ENCODE measurements at places on chromosomes 16 and 17.
A peak's percentile ranks its signal among the peaks of the same experiment; 100 is the strongest.

DNA sequence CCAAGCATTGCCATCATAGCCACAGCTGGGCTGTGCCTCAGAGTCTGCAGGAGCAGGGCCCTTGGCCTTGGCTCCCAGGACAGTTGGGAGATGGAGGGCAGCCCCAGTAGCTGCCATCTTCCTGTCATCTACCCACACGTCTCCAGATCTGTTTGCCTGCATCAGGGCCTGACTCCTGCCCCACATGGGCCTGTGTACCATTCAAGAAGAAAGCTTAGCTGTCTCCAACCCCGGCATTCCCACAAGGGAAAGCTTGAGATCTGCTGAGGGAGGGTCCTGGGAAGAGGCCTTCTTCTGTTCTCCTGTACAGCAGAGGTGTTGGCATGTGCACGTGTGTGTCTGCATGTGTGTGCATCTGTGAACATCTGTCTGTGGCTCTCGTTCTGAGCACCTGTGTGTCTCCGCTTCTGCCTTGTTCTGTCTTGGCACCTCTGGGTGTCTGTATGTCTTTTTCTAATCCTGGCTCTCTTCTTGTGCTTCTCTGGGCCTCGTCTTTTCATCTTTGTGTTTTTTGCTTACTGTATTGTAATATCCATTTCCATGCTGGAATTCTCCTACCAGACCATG is 122.2 kb downstream of the MRM1 start:
- peaks cover 39% of the 10 kb centered on the region for H3K4me1 ChIP-seq
- H3K27ac ChIP-seq, result peak overlapping the region; percentile 87
- H3K4me3 ChIP-seq, result peak overlapping the region; percentile 79

- H3K27ac ChIP-seq, result no peak overlapping the region
- H3K4me1 ChIP-seq, result peaks cover 33% of the 10 kb centered on the region
- H3K36me3 ChIP-seq, result no peaks in the 10 kb centered on the region
- no peak for ATAC-seq
- H3K27me3 ChIP-seq, result no peaks in the 10 kb centered on the region
Measured at GRCh38 chr17:77874303-77875050, 84.0 kb upstream of the TNRC6C start.

GRCh38 chr16:4388271-4389021 is 16.8 kb downstream of the VASN start:
- no peak overlapping the region for H3K4me3 ChIP-seq
- peaks cover 42% of the 10 kb centered on the region for H3K36me3 ChIP-seq
- no peak overlapping the region for H3K27ac ChIP-seq
- no peaks in the 10 kb centered on the region for H3K4me1 ChIP-seq
- no peaks in the 10 kb centered on the region for H3K27me3 ChIP-seq
- no peak for ATAC-seq

DNA sequence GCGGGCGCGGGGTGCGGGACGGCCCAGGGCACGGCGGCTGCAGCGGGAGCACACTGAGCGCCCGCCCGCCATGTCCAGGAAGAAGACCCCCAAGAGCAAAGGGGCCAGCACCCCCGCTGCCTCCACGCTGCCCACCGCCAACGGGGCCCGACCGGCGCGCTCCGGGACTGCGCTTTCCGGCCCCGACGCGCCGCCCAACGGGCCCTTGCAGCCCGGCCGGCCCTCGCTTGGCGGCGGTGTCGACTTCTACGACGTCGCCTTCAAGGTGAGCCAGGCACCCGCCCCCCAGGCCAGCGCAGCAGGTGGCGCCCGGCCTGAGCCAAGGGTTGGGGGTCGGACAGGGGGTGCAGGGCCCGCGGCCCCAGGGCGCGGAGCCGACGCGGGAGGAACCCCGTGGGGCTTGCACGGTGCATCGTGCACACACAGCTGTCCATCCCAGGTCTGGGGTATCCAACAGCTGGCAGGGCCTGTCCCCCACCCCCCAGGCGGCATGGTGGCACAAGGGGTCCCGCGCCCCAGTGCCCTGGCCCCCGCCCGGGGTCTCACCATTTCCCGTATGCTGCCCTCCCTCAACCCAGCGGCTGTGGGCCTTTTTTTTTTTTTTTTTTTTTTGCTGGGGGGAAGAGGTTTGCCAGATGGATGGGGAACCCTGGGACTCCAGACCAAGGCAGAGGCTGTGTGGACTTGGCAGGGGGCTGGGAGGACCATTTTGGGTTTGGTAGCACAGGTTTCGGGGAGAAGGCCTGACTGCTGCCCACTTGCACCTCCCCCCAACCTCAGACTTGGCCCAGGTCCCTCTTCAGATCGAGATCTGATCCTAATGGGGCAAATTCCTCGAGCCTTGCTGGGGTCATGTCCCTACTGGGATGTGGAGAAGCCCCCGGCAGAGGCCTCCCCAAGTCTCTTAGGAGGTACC is 547 bp downstream of the RAB26 start:
- H3K4me3 ChIP-seq, result peak overlapping the region; percentile 93
- no peaks in the 10 kb centered on the region for H3K27me3 ChIP-seq
- no peak overlapping the region for H3K27ac ChIP-seq
- no peak for ATAC-seq

DNA sequence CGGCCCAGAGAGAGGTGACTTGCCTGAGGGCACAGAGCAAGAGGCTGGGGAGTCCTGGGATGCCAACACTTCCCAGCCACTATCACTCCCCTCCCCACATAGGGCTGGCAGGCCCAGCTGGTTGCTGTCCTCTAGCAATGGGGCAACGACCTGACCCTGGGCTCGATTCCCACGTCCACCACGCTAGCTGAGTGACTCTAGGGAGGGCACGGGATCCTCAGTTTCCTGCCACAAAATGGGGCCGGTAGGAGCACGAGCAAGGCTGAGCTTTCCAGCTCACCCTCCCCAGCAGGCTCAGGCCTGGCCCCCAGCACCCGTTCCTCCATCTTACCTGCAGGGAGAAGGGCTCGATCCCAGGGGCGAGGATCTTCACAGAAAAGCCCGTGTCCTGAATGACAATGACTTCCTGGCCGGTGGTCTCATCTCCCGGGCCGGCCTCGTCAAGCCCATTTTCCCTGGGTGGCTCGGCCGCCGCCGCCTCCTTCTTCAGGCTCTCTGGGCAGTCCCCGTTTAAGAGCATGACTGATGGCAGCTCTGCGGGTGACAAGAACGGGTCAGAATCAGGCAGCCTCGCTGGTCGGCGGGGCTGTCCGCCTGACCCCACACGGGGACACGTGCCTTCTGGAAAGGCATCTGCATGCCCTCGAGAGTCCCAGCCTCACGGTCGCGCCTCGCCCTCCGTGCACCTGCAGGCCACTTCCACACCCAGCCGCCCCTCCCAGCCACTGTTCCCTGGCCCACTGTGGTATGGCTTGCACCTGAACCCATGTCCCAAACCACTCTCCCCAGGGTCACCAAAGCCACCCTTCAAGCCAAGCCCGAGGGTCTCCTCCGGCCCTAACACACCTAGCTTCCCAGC is 7.3 kb downstream of the CLUH start:
- H3K27me3 ChIP-seq, result no peaks in the 10 kb centered on the region
- H3K4me1 ChIP-seq, result peaks cover 3% of the 10 kb centered on the region
- peaks cover 60% of the 10 kb centered on the region for H3K36me3 ChIP-seq
- peak overlapping the region; percentile 49 for H3K27ac ChIP-seq
- H3K4me3 ChIP-seq, result no peak overlapping the region
- ATAC-seq, result no peak

DNA sequence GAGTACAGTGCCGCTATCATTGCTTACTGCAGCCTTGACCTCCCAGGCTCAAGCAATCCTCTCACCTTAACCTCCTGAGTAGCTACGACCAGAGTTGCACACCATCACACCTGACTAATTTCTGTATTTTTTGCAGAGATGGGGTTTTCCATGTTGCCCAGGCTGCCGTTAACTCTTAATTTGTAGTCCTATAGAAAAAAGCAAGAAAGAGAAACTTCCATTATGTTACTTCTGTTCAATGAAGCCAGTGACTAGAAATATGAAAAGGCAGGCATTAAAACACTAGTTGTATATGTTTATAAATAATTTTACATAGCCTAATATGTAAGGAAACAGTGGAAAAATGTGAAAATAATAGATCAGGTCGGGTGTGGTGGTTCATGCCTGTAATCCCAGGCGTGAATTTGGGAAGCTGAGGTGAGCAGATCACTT is 9.7 kb downstream of the RAD51C start:
- peaks cover 12% of the 10 kb centered on the region for H3K4me1 ChIP-seq
- H3K27ac ChIP-seq, result peak overlapping the region; percentile 91
- ATAC-seq, result peak; percentile 81
- peaks cover 71% of the 10 kb centered on the region for H3K36me3 ChIP-seq

GRCh38 chr17:17812211-17813054 is 24.4 kb downstream of the SREBF1 start:
- H3K27me3 ChIP-seq, result no peaks in the 10 kb centered on the region
- H3K36me3 ChIP-seq, result peaks cover 54% of the 10 kb centered on the region
- no peak overlapping the region for H3K4me3 ChIP-seq

GRCh38 chr17:66569572-66569971 is 265.3 kb upstream of the CACNG5 start:
- peaks cover 11% of the 10 kb centered on the region for H3K36me3 ChIP-seq
- no peak overlapping the region for H3K4me3 ChIP-seq
- ATAC-seq, result peak; percentile 33
- H3K4me1 ChIP-seq, result peaks cover 20% of the 10 kb centered on the region

GRCh38 chr16:89443727-89444084 is 46.7 kb downstream of the ANKRD11 start:
- ATAC-seq, result no peak
- H3K27ac ChIP-seq, result peak overlapping the region; percentile 93
- H3K36me3 ChIP-seq, result peaks cover 42% of the 10 kb centered on the region
- H3K4me3 ChIP-seq, result peak overlapping the region; percentile 74

DNA sequence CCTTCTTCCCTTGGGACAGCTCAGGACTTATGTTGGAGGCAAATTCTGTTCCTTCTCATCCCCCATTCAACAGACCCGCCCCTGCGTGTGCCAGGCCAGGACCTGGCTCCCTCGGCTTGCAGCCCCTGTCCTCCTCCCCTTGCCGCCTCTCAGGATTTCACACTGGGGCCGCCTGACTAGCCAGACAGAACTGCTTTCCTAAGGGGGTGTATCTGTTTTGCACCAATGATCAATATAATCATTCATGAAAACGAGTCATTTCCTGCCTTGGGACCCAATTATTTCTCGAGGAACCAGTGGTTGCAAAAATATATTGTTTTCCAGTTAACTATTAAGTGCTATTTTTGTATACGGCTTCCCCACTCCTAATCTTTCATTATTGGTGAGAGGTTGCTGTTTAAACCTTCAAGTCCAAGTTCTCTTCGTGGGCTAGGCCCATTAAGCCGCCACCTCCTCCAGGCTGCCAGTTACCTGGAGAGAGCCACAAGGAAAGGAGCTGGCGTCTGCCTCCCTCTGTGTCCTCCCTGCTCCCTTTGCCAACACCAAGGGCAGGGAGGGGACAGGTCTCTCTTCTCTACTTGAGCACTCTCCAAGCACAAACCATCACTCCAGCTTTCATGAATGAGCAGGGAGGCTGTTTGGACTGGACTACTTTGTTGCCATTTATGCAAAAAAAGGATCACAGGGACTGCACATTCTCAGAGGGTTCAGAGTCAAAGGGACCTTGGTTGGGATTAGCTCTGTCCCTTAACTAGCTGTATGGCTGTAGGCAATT is 8.9 kb downstream of the DCAKD start:
- H3K27ac ChIP-seq, result no peak overlapping the region
- H3K4me1 ChIP-seq, result peaks cover 18% of the 10 kb centered on the region
- ATAC-seq, result no peak
- no peak overlapping the region for H3K4me3 ChIP-seq
- H3K36me3 ChIP-seq, result peaks cover 20% of the 10 kb centered on the region

GRCh38 chr16:55037046-55037445 is 106.4 kb downstream of the IRX5 start:
- no peak overlapping the region for H3K4me3 ChIP-seq
- H3K27me3 ChIP-seq, result peaks cover 3% of the 10 kb centered on the region
- no peaks in the 10 kb centered on the region for H3K4me1 ChIP-seq
- no peak for ATAC-seq

- H3K27ac ChIP-seq, result no peak overlapping the region
- no peak overlapping the region for H3K4me3 ChIP-seq
- no peaks in the 10 kb centered on the region for H3K36me3 ChIP-seq
- no peaks in the 10 kb centered on the region for H3K4me1 ChIP-seq
- H3K27me3 ChIP-seq, result no peaks in the 10 kb centered on the region
- no peak for ATAC-seq
Measured at GRCh38 chr16:85544668-85545067, 68.5 kb upstream of the GSE1 start.

- no peak overlapping the region for H3K4me3 ChIP-seq
- H3K27me3 ChIP-seq, result no peaks in the 10 kb centered on the region
- H3K4me1 ChIP-seq, result peaks cover 13% of the 10 kb centered on the region
Measured at GRCh38 chr17:83196366-83196765, 117.0 kb downstream of the METRNL start.

GRCh38 chr17:50820651-50821050 is 14.7 kb upstream of the WFIKKN2 start:
- no peaks in the 10 kb centered on the region for H3K36me3 ChIP-seq
- H3K4me1 ChIP-seq, result peaks cover 9% of the 10 kb centered on the region
- H3K4me3 ChIP-seq, result no peak overlapping the region
- no peak for ATAC-seq
- peaks cover 15% of the 10 kb centered on the region for H3K27me3 ChIP-seq

- no peak overlapping the region for H3K27ac ChIP-seq
- H3K4me3 ChIP-seq, result no peak overlapping the region
- ATAC-seq, result no peak
- no peaks in the 10 kb centered on the region for H3K27me3 ChIP-seq
Measured at GRCh38 chr17:32684087-32684958, 192.6 kb downstream of the MYO1D start.

- no peak overlapping the region for H3K27ac ChIP-seq
- H3K36me3 ChIP-seq, result no peaks in the 10 kb centered on the region
- H3K27me3 ChIP-seq, result peaks cover 5% of the 10 kb centered on the region
- H3K4me3 ChIP-seq, result no peak overlapping the region
- H3K4me1 ChIP-seq, result no peaks in the 10 kb centered on the region
- no peak for ATAC-seq
Measured at GRCh38 chr17:51500454-51500853, 240.1 kb downstream of the UTP18 start.

- ATAC-seq, result no peak
- H3K27me3 ChIP-seq, result peaks cover 5% of the 10 kb centered on the region
- H3K4me3 ChIP-seq, result no peak overlapping the region
- H3K27ac ChIP-seq, result peak overlapping the region; percentile 44
- peaks cover 11% of the 10 kb centered on the region for H3K36me3 ChIP-seq
Measured at GRCh38 chr17:42027961-42028790, 8.3 kb downstream of the NKIRAS2 start.

DNA sequence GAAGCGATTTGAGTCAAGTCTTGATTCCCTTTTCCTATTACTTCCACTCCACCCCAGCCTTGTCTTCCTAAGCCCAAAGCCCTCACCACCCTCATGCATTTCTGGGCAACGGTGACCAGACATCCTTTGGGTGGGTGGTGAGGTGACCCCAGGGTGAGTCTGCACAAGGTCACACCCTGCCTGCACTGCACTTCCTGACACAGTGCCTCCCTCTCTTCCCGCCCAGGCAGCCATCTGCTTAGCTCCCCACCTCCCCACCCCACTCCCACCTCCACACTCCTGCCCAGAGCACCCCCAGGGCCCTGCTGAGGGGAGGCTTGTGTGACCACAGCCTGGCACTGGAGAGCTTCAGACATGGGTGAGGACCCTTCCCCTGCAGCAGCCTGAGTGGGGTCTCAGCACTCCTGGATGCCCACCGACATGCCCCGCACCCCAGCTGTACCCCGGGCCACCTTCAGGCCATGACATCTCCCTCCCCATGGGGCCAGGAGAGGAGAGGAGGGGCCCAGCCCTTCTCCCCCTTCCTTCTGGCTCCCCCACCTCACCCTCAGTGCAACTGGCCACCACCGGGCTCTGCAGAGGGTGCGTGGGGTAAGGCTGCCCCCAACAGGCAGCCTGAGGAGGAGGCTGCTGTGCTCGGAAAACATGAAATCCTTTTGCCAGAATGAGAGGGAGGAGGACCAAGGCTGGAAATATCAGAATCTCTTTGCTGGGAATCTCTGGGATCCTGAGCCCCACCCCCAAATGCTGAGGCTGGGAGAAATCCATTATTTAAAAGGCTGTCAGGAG is 68.6 kb downstream of the CCT6B start:
- peaks cover 35% of the 10 kb centered on the region for H3K27me3 ChIP-seq
- no peaks in the 10 kb centered on the region for H3K36me3 ChIP-seq
- no peak overlapping the region for H3K27ac ChIP-seq
- H3K4me3 ChIP-seq, result no peak overlapping the region
- no peak for ATAC-seq
- no peaks in the 10 kb centered on the region for H3K4me1 ChIP-seq

Data from activated T-helper 17 cell treated with anti-CD3 and anti-CD28 coated beads, Interleukin-2, amount 50 U/mL, for 72 hours (primary cell).